CMK (cell line): ENCODE measurements at places on chromosomes 16 and 17.

DNA sequence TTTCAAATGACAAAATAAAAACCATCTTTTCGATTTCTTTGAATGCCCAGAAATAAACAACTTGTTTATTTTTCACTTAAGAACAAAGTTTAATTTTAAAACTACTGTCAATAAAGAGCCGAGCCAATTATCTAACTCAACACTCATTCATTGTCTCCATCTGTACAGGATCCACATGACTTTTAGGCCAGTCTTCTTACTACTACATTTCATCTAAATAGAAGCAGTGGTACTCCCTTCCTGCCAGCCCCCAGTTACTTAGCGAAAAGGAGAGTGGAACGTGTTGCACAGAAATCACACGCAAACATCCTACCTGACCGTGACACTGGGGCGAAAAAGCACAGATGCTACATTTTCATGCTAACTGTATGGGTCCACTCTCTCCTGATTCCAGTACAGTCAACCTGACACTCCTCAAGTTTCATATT lies 1.2 kb downstream of the GNA13 start:
- no peak for DNase-seq

DNA sequence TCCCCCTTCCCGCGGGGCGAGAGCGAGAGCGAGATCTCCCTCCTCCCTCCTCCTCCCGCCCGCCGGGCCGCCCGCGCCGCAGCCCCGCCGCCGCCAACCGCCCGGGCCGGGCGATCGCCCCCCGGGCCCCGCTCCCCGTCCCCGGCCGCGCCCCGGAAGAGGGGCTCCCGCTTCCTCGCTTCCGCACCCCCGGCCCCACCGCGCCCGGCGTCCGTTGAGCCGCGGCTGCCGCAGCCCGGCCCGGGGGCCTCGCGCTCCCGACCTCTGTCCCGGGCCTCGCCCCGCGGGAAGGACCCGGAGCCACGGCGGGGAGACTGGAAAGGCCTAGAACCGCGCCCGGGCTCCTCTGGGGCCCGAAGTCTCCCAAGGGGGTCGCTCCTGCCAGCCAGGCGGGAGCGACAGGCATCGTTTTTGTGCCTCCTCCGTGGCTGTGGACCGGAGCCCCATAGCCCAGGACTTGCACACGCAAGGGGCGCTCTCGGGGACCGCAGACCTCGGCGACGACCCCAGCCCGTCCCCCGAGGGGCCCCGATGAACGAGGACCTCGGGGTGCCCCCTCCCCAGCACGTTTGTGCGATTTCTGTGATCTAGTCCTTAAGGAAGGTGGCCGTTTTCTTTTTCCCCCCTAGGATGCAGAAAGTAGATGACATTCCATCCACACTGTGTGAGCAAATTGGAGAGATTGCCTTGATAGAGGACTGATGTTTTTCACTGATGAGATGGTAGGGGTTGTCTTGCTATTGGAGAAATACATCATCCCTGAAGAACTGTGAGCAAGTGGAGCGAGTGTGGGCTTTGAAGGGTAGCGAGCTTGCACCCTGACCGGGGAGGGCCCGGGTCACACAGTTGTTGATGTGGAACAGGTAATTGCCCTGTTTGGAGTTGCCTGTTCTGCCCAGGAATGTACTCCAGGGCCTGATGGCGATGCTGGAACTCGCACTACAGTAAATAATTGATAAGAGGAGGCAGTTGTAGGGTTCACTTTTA lies 611 bp downstream of the BANP start:
- DNase-seq, result no peak

DNA sequence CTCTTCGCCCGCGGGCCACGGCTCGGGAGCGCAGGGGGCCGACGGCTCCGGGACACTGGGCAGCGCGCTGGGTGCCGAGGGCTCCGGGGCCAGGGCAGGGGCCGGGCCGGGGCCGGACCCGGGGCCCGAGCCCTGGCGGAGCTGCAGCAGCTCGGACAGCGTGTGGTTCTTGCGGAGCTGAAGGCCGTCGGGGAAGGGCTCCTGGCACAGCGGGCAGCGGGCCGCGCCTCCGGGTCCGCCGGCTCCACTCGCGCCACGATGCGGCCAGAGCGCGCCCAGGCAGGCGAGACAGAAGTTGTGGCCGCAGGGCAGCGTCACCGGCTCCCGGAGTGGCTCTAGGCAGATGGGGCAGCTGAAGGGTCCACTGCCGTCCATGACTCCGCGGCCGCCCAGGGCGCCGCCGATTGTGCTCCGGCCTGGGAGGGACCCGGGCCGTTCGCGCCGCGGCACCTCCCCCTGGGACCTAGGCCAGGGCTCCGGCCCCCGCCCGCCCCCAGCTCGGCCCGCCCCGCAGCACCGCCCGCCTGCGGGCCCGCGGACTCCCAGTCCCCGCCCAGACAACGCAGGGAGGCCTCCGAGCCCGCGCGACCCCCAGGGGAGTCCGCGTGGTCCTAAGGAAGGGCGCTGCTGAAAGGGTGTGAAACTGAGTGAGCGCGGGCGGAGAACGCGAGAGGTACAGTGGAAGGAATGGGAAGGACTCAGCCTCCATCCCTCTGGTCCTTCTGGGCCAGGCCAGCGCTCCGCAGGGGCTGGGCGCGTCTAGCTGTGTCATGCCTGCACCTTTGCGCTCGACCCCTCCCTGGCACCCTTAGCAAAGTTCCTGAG lies at the start of gene TRIM47:
Gene TRIM47 (minus strand): TSS at position 408 of the 825 bp plus-strand sequence. CDS start 33 bp downstream, at position 375.
- DNase-seq, result no peak

DNA sequence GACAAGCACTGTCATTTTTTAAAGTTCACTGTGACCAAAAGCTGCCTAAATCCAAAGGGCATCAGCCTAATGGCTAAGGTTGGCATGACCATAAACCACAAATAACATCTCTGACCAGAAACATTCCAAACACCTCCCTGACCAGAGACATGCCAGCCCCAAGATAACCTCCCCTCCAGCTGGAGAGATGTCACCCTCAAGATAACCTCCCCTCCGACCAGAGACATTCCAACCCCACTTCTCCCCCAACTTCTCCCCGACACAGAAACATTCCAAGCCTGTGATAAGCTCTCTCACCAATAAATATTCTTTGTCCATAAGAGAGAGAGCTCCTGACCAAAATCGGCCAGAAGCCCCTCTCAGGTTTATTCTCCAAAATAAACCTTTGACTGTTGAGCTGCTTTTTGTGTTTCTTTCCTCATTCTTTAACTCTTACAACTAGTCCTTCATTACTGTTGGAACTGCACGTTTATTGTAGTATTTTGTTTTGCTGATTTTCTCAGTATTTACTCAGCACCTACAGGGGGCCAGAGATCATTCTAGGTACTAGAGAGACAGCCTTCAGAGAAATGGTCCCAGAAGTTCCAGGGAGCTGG lies 325.6 kb downstream of the SLC39A11 start:
- DNase-seq, result no peak

DNA sequence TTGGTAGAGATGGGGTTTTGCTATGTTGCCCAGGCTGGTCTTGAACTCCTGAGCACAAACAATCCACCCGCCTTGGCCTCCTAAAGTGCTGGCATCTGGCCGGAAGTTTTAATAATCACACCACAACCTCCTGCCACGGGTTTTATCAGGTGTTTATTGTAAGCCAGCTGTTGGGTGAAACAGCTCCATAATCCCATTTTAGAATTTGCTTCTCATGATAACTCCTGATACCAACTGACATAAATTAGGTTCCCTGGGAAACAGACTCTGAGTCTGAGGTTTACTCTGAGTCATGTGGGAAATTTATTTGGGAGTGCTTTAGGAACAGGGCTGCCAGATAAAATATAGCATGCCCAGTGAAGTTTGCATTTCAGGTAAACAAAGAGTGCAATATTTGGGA lies 122.6 kb upstream of the MED13 start:
- DNase-seq, result no peak

- DNase-seq, result no peak
Measured at GRCh38 chr16:1786242-1787055, 3.7 kb downstream of the NUBP2 start.

- DNase-seq, result no peak
Measured at GRCh38 chr17:65181237-65182061, 44.3 kb downstream of the RGS9 start.

DNA sequence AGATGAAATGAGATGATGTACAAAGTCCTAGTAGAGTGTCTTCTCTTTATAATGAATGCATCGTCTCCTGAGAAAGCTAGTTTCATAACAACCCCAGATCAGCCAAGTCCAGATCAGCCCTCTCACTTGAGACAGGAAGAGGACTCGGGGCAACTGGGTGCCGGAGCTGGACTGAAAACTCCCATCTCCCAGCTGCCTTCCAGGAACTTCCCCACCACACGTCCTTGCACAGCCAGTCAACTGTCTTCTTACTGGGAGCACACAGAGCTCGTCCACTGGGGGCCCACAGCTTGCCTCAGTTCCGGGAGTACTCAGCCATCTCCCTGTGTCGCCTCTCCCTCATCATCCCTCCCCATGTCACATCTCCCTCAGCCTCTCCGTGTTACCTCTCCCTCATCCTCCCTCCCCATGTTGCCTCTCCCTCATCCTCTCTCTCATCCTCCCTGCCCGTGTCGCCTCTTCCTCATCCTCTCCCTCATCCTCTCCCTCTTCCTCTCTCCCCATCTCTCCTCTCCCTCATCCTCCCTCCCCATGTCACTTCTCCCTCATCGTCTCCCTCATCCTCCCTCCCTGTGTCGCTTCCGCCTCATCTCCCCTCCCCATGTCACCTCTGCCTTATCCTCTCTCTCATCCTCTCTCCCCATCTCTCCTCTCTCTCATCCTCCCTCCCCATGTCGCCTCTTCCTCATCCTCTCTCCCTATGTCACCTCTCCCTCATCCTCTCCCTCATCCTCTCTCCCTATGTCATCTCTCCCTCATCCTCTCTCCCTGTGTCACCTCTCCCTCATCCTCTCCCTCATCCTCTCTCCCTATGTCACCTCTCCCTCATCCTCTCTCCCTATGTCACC lies 22.4 kb upstream of the KCNH6 start:
- no peak for DNase-seq

GRCh38 chr16:61580579-61580978 lies 455.7 kb downstream of the CDH8 start:
- no peak for DNase-seq

GRCh38 chr17:35735036-35735805 lies 3.8 kb downstream of the RASL10B start:
- no peak for DNase-seq

- no peak for DNase-seq
Measured at GRCh38 chr16:76755496-76755895, 435.5 kb upstream of the MON1B start.

- no peak for DNase-seq
Measured at GRCh38 chr17:62882284-62882683, 74.2 kb upstream of the MARCHF10 start.

- no peak for DNase-seq
Measured at GRCh38 chr16:57092786-57093411, 516 bp downstream of the CPNE2 start.

DNA sequence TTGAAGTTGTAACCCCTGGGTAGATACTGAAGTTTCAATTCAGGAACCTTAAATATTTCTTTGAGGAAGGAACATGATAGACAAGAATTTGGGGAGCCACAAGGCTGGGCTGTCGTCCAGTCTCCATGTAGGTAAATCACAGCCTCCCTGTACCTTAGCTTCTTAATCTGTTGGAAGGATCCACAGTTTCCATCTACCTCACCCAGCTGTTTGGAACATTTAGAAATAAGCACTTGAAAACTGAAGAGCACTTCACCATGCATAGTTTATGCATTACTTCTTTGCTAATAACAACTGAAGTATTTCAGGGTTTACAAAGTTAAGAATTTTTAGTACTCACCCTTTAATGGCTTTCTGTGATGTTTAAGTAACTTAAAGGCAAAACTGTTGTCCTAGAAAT lies 17.2 kb downstream of the TXNDC11 start:
- DNase-seq, result no peak

DNA sequence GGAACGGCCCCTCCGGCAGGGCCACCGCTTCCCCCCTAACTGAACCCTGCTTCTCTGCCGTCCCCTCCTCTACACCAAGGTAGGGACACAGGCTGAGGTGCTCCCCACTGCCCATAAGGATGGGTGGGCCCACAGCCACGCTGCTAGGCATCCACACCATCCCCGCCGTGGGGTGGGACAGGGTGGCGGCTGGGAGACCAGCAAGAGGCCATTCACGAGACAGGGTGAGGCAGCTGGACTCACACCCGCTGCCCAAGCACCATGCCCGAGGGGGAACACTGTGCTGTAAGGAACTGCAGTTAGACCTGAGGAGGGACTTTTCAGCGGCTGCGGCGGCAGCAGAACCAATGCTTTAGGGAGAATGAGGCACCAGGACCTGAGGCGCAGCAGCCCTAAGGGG lies 47.5 kb upstream of the RRN3 start:
- DNase-seq, result no peak

- peak; percentile 72 for DNase-seq
Measured at GRCh38 chr17:49210158-49211029, at the start of the genes ABI3 and GNGT2. ABI3 (plus strand) TSS chr17:49210707; CDS start chr17:49210725, 18 bp downstream. GNGT2 (minus strand) TSS chr17:49210574; CDS start chr17:49207422, 3,152 bp downstream.

DNA sequence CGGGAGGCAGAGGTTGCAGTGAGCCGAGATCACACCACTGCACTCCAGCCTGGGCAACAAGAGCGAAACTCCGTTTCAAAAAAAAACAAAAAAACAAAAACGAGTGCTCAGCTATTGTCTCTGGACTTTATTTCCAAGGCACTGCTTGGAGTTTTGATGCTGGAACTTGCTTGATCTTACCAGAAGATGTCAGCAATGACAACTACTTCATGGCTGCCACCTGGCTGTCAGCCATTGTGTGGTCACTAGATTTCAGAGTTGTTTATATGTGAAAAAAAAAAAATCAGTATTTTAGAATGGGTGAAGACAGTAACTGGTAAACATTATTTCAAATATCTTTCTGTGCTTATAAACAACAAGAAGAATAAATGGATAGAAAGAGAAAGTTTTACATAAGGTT lies 26.3 kb upstream of the OR4D1 start:
- DNase-seq, result no peak

- DNase-seq, result no peak
Measured at GRCh38 chr17:75853433-75853832, 1.7 kb downstream of the WBP2 start.
